GM12864 (cell line): ENCODE measurements at places on chromosomes 12 and 14.

- no peak for DNase-seq
Measured at GRCh38 chr14:56276108-56276507, 157.9 kb downstream of the PELI2 start.

DNA sequence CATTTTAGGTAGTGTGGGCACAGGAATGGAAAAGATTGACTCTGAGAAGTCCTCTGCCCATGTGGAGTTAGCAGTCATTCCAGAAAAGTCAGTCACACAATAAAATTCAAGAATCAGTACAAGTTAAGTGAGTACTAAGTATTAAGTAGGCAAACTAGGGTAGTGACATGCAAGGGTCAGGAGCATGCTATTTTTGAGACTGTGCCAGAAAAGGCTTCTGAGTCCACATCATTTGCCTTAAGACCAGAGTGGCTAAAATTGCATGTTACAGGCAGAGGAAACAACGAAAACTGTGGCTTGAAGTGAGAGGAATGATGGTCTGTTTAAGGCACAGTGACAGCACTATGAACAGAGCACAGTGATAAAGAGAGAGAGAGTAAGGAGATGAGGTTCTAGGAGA is 108.9 kb downstream of the SLC6A15 start:
- no peak for DNase-seq

- DNase-seq, result no peak
Measured at GRCh38 chr12:78799649-78800048, 64.9 kb upstream of the SYT1 start.

GRCh38 chr14:103213331-103213730 is 90.1 kb downstream of the TNFAIP2 start:
- DNase-seq, result no peak

GRCh38 chr12:128111951-128112350 is 155.0 kb upstream of the TMEM132C start:
- DNase-seq, result no peak

- DNase-seq, result no peak
Measured at GRCh38 chr12:50988051-50988450, 35.7 kb downstream of the HIGD1C start.

- no peak for DNase-seq
Measured at GRCh38 chr14:64324461-64324860, 30.3 kb upstream of the ESR2 start.
